ENCODE measurements at places on chromosomes 2 and 18.

GRCh38 chr18:58922995-58923394 lies 58.3 kb downstream of the ZNF532 start:
- no peak for DNase-seq

DNA sequence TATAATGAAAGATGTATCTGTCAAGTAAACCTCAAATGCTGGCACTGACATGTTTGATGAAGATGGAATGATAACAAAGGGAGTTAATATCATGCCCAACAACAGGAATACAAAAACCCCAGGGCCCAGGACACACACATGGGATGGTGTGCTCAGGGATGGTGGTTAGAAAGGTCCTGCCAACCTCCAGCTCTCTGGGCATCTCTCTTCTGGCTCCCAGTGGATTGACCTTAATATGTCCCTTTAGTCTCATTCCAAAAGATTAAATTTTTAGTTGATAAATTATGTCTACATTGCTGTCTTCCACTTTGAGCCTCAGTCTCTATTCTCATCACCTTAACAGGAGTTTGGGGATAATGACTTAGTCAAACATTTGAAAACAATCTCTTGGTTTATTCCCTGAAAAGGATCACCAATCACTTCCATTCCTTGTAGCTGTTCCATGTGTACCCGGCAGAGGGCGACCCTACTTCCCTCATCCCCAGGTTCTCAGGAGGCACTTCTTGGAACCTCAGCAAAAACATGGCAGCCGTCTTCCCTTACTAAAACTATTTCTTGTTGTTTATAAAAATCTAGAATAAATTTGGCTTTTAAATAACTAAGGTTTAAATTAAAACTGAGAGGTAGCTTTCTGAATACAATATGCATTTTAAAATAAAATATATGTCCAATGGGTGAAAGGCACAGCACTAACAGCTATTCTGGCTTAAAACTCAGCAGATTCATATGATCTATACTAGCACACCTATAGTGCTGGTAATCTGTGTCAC lies 29.6 kb downstream of the MCEE start:
- DNase-seq: peak; percentile 3

DNA sequence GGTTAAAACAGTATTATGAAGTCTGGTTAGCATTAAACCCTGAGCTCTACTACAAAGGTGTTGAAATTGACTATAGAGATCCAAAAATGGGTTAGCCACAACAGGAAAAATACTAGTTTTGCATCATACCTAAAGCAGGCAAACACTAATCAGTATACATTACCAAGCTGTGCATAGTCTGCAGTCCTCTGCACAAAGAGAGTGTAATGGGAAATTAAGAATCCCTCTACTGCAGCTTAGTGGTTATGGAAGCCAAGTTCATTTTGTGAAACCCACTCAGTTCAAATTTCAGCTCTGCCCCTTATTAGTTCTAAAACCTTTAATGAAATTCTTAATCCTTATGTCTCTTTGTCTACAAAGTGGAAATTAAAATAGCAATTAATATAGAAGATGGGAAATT lies 192.1 kb downstream of the MBD2 start:
- no peak for DNase-seq

GRCh38 chr2:198129609-198130008 lies 325.2 kb downstream of the PLCL1 start:
- no peak for DNase-seq

DNA sequence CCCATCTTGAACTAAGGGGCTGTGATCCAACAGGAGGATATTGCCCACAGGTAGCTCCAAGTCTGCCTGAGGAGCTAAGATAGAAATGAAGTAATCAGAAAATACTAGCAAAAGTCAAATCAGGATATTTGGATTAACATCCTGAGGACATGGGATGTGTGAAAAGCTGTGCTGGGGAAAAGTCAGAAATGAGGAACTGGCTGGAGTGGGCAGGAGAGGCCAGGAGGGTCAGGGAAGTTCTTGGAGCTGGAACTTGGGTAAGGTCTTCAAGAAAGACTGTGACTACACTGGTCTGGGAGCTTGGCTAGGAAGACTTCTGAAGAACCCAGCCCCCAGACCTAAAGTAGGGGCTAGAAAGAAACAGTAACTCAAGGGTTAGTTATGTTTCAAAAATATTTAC lies 250.9 kb downstream of the PRKCE start:
- no peak for DNase-seq

DNA sequence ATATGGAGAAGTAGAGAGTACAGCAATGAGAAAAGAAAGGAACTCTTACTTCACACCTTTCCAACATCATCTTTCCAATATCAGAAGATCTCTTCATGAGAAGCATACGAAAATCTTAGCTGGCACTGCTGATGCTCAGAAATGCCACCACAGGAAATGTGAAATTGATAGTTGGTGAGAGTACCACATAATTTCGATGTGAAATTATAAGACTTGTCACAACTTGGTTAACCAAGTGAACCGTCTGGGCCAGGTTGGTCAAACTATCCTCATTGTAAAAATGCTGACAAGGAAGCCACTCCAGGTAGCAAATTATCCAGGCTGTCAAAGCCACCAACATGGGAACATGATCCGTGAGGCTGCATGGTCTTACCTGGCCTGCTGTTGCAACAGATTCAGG lies 66.5 kb downstream of the EPG5 start:
- no peak for DNase-seq

DNA sequence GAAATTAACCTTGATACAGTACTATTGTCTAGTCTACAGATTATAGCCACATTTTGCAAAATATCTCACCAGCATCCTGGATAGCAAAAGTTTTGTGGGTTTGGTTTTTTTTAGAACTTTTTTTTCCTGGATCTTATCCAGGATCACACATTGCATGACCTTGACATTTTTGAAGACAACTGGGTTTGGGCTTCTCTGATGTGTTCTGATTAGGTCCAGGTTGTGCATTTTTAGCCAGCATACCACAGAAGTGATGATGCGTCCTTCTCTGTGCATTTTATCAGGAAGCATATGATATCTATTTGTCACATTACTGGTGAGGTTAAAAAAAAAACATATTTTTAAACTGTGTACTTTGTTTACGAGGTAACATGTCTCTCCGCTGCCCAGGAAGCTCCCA lies 221.0 kb upstream of the OSR1 start:
- DNase-seq: no peak

- DNase-seq: no peak
Observed at GRCh38 chr2:236866542-236867340, 218.9 kb upstream of the COPS8 start.

- DNase-seq: no peak
Observed at GRCh38 chr18:64090876-64091275, 58.0 kb downstream of the LINC00305 start.

DNA sequence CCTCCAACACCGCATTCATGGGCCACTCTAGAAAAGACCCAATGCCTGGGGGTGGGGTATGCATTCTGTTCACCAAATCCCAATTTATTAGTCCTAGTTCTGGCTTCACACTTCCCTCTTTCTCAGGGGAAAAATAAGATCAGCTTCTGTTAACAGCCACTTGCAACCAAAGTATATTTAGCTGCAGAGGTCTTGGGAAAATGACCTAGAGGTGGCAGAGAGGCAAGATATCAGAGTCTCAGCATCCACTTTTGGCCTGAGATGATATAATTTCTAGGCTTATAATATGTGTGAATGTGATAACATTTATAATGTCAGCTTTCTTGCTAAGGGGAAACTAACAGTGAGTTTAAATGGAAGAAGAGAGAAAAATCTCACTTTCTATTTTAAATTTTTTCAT lies 89.1 kb downstream of the ZNF385B start:
- no peak for DNase-seq

DNA sequence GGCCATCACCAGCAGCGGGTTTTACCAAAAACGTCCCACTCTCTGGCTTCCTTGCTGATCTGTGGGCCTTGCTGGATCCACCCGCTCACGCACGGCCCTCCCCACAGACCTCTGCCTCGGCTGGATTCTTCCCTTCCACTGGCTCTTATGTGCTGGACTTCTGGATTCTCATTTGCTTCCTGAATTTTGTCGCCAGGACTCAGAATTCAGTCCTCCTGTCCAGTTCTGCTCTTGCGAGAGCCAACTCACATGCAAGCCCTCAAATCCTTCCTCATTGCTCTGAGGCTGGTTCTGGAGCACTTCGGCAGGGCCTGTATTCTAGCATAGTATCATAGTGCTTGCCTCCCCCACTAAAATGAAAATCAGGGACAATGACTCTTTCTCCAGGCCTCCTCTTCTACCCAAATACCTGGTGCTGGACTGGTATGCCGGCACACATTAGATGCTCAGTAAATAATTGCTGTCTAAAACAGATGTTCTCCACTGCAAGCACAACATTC lies 115.5 kb downstream of the ATL2 start:
- no peak for DNase-seq

DNA sequence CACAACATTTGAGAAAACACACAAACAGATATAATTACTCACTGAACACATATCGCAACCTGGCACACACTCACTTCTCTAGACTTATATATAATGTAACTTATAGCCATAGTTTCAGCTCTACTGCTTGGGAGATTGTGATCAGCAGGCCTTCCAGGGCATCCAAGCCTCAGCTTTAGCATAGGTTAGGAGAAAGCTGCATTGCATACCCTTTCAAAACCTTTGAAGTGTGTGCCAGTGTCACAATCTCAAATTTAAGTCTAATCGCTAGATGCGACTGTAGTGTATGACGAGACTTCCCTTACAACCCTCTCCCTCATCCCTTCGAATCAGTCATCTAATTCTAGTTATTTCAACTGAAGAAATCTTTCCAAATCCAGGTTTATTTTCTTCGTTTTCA lies 30.9 kb downstream of the SLC66A3 start:
- DNase-seq: no peak

- DNase-seq: no peak
Observed at GRCh38 chr2:127573771-127574170, 38.3 kb downstream of the MYO7B start.

- DNase-seq: no peak
Observed at GRCh38 chr2:58633613-58634365, 392.7 kb upstream of the FANCL start.

DNA sequence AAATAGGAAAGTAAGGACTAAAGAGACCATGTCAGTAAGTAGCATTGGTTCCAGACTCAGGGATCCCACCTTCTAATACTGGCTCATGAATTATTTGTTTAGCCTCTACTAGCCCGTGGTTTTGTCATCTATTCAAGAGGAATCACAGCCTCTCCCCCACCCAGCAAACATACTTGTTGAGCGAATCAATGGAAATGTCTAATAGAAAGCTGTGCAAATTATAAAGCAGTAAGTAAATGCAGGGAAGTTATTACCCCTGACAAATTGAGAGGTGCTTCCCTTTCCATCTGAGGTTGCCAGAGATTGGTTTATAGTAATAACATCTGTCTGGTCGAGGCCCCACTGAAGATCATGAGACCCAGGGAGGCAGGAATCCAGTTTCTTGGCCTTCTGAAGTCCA lies 219.3 kb upstream of the OSR1 start:
- no peak for DNase-seq

- no peak for DNase-seq
Observed at GRCh38 chr2:235270291-235270690, 223.6 kb upstream of the AGAP1 start.

DNA sequence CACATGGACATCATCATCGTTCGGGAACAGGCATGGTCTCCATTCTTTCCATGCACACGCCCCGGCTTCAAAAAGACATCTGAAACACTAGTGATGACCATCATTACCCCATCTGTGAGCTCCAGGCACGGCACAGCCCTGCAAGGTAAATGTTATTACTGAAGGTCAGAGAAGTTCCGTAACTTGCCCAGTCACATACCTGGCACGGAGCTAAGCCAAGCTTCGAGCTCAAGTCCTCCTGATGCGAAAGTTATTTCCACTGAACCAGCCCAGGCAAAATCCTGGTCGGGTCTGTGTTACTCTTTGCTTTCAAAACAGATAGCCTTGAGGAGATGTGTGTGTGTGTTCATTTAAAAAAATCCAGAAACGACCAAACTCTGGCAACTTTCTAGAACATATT lies 22.8 kb downstream of the FHL2 start:
- no peak for DNase-seq

GRCh38 chr2:191470306-191470705 lies 207.6 kb upstream of the NABP1 start:
- DNase-seq: no peak

GRCh38 chr18:74326231-74326630 lies 10.6 kb downstream of the C18orf63 start:
- DNase-seq: no peak

DNA sequence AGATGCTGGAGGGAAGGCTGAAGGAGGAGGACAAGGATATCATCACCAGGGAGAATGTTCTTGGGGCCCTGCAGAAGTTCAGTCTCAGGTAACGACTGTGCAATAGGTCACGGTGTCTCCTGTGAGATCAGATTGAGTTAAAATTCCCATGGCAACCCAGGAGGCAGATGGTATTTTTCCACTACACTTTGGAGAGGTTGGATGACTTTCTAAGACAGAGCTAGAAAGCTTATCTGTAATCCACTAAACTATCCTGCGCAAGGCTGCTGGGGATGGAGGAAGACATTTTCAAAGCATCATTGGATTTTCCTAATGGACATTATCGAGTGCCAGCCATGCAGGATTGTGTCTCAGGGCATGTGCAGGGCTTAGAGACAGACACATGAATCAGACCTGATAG lies 74.6 kb downstream of the ARMC9 start:
- no peak for DNase-seq

DNA sequence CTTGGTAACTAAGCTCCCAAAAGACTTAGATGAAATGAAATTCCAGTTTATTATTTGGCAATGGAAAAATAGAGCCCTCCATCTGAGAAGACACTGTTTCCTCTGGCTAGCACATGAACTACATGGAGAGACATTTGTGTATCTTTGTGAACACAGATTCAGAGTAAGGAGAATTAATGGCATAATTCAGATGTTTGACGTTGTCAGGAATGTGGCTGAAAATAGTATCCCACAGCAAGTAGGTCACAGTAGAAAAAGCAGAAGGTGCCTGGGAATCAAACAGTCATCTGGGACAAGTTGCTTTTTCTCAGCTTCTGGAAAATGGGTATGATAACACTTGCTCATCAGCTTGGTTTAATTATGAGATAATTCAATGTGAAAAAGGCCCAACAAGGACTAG lies 288.6 kb downstream of the PTPRM start:
- no peak for DNase-seq

DNA sequence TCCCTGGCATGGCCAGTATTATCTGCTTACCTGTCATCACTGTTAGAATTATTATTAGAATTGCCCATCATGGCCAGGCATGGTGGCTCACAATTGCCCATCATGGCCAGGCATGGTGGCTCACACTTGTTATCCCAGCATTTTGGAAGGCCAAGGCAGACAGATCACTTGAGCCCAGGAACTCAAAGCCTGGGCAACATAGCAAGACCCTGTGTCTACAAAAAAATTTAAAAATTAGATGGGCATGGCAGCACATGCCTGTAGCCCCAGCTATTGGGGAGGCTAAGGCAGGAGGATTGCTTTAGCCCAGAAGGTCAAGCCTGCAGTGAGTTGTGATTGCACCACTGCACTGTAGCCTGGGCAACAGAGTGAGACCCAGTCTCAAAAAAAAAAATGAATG lies 27.4 kb upstream of the ID2 start:
- no peak for DNase-seq

- DNase-seq: no peak
Observed at GRCh38 chr2:53755121-53755520, 12.5 kb upstream of the CHAC2 start.

GRCh38 chr2:85655961-85656417 lies 12.0 kb downstream of the SFTPB start:
- DNase-seq: no peak

- DNase-seq: no peak
Observed at GRCh38 chr2:70718736-70719135, 49.3 kb downstream of the ADD2 start.

- DNase-seq: no peak
Observed at GRCh38 chr2:165173215-165173614, 30.6 kb downstream of the SCN3A start.

- no peak for DNase-seq
Observed at GRCh38 chr18:74375999-74376398, 60.4 kb downstream of the C18orf63 start.

Data from stimulated activated CD4-positive, alpha-beta T cell treated with anti-CD3 and anti-CD28 coated beads, Interleukin-1b, Interleukin-23, amount 100 ng/mL, for 1 hour (primary cell).